CD8-positive, alpha-beta memory T cell (primary cell): ENCODE measurements at places on chromosomes 13 and 19. TPM values are rescaled to one million over a fixed set of nuclear protein-coding genes. Genes with fewer than 3 reads are reported as not detected.

GRCh38 chr13:76921516-76921915 is 26.8 kb upstream of the ACOD1 start:
- H3K4me3 ChIP-seq, result no peak overlapping the region
- H3K27me3 ChIP-seq, result no peaks in the 10 kb centered on the region
- DNase-seq, result no peak
- no peaks in the 10 kb centered on the region for H3K36me3 ChIP-seq
- H3K27ac ChIP-seq, result no peak overlapping the region
- H3K4me1 ChIP-seq, result no peaks in the 10 kb centered on the region

DNA sequence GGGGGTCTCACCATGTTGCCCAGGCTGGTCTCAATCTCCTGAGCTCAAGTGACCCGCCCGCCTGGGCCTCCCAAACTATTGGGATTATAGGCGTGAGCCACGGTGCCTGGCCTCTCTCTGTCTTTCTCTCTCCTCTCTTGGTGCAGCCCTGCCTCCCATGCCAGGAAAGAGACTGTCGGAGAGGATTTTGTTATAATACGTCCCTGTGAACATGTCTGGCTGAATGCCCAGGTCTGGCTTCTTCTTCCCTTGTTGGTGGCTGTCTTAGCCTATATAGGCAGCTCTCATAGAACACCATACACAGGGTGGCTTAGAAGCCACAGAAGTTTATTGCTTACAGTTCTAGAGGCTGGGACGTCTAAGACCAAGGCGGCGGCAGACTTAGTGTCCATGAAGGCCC is 46.4 kb downstream of the PEX11G start:
- H3K4me1 ChIP-seq, result no peaks in the 10 kb centered on the region
- no peak for DNase-seq
- H3K27ac ChIP-seq, result no peak overlapping the region
- no peak overlapping the region for H3K4me3 ChIP-seq
- no peaks in the 10 kb centered on the region for H3K27me3 ChIP-seq
- H3K36me3 ChIP-seq, result peaks cover 57% of the 10 kb centered on the region

- no peak overlapping the region for H3K4me3 ChIP-seq
- no peak overlapping the region for H3K27ac ChIP-seq
- peaks cover 14% of the 10 kb centered on the region for H3K4me1 ChIP-seq
Measured at GRCh38 chr19:55303477-55303876, 19.7 kb downstream of the BRSK1 start.

DNA sequence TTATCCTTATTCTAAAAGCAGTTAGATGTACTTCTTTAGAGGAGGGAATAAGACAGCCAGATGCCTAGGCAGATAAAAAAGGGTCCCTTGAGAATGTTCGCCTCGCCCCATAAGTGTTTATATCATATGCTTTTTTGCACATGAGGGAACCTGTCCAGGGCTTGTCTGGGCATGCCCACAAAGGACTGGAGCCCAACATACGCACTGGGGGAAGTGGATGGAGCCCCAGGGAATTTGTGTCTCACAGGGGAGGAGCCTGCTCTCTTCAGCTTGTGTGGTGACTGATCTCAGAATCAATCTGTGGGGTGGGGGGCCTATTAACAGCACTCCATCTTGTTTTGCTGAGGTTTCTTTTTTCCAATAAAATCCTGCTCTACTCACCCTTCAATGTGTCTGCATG is 22.6 kb downstream of the MED4 start:
- H3K4me1 ChIP-seq, result no peaks in the 10 kb centered on the region
- H3K27me3 ChIP-seq, result no peaks in the 10 kb centered on the region
- no peak for DNase-seq
- H3K27ac ChIP-seq, result no peak overlapping the region
- no peak overlapping the region for H3K4me3 ChIP-seq
- H3K36me3 ChIP-seq, result peaks cover 38% of the 10 kb centered on the region

GRCh38 chr13:75421133-75421532 is 60.8 kb downstream of the TBC1D4 start:
- no peaks in the 10 kb centered on the region for H3K4me1 ChIP-seq
- no peak overlapping the region for H3K4me3 ChIP-seq
- no peaks in the 10 kb centered on the region for H3K27me3 ChIP-seq
- no peak overlapping the region for H3K27ac ChIP-seq

DNA sequence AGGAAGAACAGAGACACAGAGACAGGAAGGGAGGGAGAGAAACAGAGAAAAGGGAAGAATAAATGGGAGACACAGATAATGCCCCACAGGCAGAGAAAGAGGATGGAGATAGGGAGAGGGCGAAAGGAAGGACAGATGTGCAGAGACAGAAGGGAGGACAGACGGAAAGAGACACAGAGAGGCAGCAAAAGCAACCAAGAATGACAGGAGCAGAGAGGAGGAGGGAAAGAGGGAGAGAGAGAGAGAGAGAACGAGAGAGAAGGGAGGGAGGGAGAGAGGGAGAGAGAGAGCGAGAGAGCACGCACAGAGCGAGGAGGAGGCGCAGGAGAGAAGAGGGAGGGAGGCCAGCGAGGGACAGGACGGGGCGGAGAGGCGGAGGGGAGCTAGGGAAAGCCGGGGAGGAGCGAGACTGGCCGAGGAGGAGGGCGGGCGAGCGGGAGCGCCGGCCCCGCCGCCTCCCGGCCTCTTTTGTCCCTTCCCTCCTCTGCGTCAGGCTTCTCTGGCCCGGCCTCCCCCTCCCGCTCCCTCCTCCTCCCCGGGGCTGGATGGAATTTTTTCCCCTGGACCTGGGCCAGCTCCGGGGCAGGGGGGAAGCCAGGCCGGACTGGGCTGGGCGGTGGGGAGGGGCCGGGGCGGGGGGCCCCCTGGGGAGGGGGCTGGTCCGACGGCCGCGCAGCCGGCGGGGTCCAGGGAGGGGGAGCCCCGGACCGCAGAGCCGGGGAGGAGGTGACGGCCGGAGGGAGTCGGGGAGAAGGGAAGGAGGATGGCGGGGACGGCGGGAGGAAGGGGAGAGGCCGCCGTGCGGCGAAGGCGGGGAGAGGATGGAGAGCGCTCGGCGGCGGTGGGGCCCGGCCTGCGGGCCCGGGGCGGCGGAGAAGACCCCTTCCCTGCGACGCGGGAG is 4.2 kb upstream of the SPACA6 start:
- no peaks in the 10 kb centered on the region for H3K36me3 ChIP-seq
- peaks cover 5% of the 10 kb centered on the region for H3K4me1 ChIP-seq
- H3K27ac ChIP-seq, result peak overlapping the region; percentile 54

DNA sequence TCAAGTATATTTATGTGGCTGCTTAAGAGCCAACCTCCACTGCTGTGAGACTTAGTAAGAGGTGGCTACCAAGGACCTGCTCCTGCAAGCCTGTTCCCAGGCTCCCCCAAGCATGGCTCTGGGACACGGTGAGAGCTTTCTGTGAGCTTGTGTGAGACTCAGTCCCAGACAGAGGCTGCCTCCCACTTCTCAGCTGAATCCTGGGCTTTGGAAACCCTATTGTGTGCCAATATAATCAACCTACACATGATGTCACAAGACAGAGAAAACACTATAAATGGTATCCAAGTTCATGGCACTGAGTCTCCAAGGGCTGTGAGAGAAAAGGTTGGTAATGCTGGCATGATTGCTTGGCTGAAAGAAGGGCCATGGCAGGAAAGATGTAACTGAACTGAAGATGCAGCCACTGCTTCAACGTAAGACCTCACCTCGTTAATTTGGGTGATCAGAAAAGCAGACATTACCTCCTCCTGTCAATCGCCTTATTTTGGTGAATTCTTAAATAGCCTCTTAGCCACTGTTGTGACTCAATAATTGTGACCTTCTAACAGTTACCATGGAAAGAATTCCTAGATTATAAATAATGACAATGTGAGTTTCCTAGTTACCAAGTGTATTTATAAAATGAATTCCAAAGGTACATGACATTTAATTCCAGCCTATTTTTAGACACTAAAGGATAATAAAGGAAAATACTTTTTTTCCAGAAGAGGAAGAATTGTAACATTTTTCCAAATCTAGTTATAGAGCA is 332.0 kb downstream of the IRS2 start:
- H3K27me3 ChIP-seq, result no peaks in the 10 kb centered on the region
- no peaks in the 10 kb centered on the region for H3K36me3 ChIP-seq
- no peak overlapping the region for H3K4me3 ChIP-seq
- DNase-seq, result no peak

DNA sequence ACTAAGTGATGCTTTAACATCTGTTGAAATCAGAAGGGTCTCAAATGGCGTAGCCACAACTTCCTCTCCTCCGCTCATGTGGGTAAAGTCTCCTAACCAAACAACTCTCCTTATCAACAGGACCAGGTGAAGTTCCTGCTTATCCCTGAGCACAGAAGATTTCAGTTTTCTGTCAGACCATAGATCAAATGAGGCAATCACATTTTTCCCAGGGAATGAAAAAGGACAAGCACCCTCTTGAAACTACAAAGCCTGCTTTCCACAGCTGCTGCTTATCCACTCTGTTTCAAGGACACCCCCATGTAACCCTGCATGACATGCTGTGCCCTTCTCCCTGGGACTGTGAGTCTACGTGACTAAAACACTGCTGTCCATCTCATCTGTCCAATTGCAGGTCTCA is 788.3 kb upstream of the SLITRK5 start:
- H3K4me3 ChIP-seq, result no peak overlapping the region
- no peak for DNase-seq
- H3K27me3 ChIP-seq, result no peaks in the 10 kb centered on the region
- no peaks in the 10 kb centered on the region for H3K4me1 ChIP-seq

- H3K27ac ChIP-seq, result no peak overlapping the region
- no peaks in the 10 kb centered on the region for H3K27me3 ChIP-seq
- DNase-seq, result no peak
Measured at GRCh38 chr13:108154421-108154858, 60.9 kb downstream of the LIG4 start.

DNA sequence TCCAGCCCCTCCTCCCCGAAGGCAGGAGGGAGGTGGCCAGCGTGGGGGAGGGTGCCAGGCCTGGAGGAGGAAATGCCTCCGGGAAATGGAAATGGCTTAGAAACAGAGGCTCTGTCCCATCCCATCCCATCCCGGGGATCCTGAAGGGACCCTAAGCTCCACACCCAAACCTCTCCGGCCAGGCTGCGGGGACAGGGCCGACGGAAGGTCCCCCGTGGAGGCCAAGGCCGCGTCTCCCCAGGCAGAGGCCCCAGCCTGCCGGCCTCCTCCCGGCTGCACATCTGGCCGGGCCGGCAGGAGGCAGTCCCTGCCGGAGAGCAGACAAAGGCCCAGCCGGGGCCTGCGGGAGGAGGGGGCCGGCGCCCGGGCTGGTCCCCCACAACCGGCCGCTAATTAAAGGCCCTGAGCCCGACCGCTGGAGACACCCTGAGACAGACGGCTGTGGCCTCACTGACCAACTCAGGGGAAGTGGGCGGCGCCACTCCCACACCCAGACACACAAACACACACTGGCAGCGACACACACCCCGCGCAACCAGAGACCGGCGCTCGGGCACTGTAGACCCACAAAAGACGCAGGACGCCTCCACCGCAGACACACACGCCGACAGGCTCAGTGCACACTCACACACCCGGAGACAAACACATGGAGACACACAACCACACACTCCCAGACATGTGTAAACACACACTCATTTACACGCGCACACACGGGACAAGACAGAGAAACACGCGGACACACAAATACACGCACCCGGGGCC is 1.1 kb downstream of the ADAMTS10 start:
- peaks cover 35% of the 10 kb centered on the region for H3K4me1 ChIP-seq
- H3K27ac ChIP-seq, result no peak overlapping the region
- no peaks in the 10 kb centered on the region for H3K36me3 ChIP-seq
- H3K4me3 ChIP-seq, result peak overlapping the region; percentile 94
- H3K27me3 ChIP-seq, result no peaks in the 10 kb centered on the region
- no peak for DNase-seq

DNA sequence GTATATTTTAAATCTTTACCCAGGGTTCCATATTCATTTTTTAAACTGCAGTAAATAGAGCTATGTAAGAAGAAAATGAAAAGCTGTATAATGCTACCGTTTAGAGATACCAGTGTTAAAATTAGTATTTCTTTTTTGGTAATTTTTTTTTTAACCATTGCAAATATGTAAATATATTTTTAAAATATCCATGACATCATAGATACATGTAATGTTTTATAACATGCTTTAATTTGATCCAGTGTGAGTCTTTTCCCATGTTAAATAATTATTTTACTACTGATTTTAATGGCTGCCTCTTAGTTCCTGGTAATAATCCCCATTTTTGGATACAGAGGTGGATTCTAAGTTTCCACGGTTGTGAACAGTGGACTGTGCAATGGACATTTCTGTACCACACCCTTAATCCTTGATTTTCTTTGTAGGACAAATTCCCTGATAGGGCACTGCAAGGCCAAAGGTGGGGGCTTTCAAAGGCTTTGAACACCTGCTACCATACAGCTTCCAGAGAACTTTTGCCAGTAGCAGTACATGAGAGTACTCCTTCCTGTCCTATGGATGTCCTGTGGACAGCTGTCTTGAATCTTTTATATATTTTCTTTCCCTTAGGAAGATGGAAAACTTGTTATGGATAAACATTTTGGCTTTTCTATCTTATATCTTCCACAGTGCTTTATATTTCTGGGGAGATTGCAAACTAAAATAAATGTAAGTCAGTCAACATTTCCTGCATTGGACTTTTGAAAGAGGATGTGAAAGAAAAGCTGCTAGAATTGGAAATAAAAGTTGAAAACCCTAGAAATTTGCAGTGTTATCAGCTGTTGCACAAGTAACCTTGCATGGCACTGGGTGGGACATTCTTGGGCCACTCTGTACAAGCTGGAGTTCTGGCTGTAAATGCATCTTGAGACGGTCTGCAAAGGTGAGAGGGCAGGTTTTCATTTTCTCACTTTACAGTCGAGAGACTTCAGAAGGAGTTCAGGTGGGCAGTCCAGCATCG is 46.8 kb downstream of the ARHGEF7 start:
- no peak overlapping the region for H3K4me3 ChIP-seq
- peaks cover 20% of the 10 kb centered on the region for H3K4me1 ChIP-seq
- no peak for DNase-seq
- H3K27me3 ChIP-seq, result no peaks in the 10 kb centered on the region
- H3K36me3 ChIP-seq, result peaks cover 8% of the 10 kb centered on the region

- H3K4me1 ChIP-seq, result no peaks in the 10 kb centered on the region
- no peak for DNase-seq
- no peak overlapping the region for H3K4me3 ChIP-seq
- H3K36me3 ChIP-seq, result no peaks in the 10 kb centered on the region
- no peak overlapping the region for H3K27ac ChIP-seq
Measured at GRCh38 chr19:2798733-2799132, 13.4 kb downstream of the THOP1 start.

- peaks cover 10% of the 10 kb centered on the region for H3K4me1 ChIP-seq
- no peak overlapping the region for H3K4me3 ChIP-seq
- no peak overlapping the region for H3K27ac ChIP-seq
- H3K27me3 ChIP-seq, result no peaks in the 10 kb centered on the region
- no peak for DNase-seq
- H3K36me3 ChIP-seq, result no peaks in the 10 kb centered on the region
Measured at GRCh38 chr13:30696278-30697176, 38.8 kb upstream of the ALOX5AP start.

ZNF649 gene
- 13.5 TPM for total RNA-seq

PCDH17 gene
- not detected for total RNA-seq

LPAR6 gene
- 7.9 TPM for total RNA-seq

ZNF20 gene
- 2.5 TPM for total RNA-seq

FBXO17 gene
- total RNA-seq, result not detected

SEMA6B gene
- 0.91 TPM for total RNA-seq

PDX1 gene
- not detected for total RNA-seq
